Smooth muscle cell of trachea (primary cell): ENCODE measurements at places on chromosomes 2 and 18. TPM values are rescaled to one million over a fixed set of nuclear protein-coding genes. Genes with fewer than 3 reads are reported as not detected.

PLA2R1 gene
- total RNA-seq: 14.1 and 16.5 TPM in 2 replicates

NLRC4 gene
- not detected in 2 replicates for total RNA-seq

POTEC gene
- total RNA-seq: not detected in 2 replicates

AGXT gene
- not detected in 2 replicates for total RNA-seq

LIPG gene
- 0.58 and 0.83 TPM in 2 replicates for total RNA-seq

RAMP1 gene
- 0.58 and 2.6 TPM in 2 replicates for total RNA-seq
